Keratinocyte (primary cell): ENCODE measurements at places on chromosomes 2 and 18.
A peak's percentile ranks its signal among the peaks of the same experiment; 100 is the strongest.

DNA sequence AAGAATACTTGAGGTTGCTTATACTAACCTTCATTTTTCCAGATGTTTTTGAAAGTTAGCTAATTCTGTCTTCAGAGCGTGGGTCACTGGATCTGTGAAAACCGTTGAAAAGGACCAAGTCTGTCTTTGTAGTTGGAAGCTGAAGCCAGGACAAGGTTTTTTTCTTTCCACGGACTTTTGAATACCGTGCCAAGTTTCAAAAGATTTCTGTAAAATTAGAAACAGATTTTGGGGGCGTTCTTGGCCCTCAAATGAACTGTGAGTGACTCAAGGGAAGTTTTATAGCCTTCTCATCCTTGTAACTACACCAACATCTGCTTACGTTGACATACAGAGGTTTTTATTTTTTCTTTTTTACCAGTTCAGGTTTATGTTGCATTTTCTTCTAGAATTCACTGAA, at the start of gene FAP:
Gene FAP, minus strand, starts transcription at position 152 of the 400 bp plus-strand sequence. Its CDS starts 118 bp downstream, at position 34.
- no peaks in the 10 kb centered on the region for H3K36me3 ChIP-seq
- H3K4me1 ChIP-seq = peaks cover 45% of the 10 kb centered on the region
- no peaks in the 10 kb centered on the region for H3K27me3 ChIP-seq
- peak within 1 kb of the TSS; percentile 93 for H3K27ac ChIP-seq
- peak within 1 kb of the TSS; percentile 46 for H3K4me3 ChIP-seq

GRCh38 chr2:127841466-127842178, 16.3 kb downstream of the POLR2D start:
- no peaks in the 10 kb centered on the region for H3K4me1 ChIP-seq
- DNase-seq = no peak
- no peak overlapping the region for H3K27ac ChIP-seq
- no peak overlapping the region for H3K4me3 ChIP-seq
- H3K27me3 ChIP-seq = no peaks in the 10 kb centered on the region

DNA sequence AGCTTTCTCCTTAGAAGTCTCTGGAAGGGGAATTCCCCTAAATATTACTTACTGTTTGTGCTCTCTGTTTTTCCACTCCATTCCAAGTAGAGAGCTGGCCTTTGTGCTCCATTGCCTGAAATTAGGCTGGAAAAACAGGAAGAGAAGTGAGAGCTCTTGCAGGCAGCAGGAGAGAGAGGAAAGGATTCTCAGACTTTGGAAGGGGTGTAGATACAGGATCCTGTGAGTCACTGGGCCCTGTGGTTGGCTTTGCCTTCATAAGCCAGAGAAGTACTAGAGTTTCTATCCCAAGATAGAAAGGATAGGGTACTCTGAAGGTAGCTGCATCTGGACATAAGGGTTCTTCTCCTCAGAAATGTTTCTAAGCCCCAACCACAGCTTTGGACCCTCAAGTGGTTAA, 188.9 kb downstream of the CMPK2 start:
- no peak overlapping the region for H3K4me3 ChIP-seq
- DNase-seq = no peak
- H3K36me3 ChIP-seq = no peaks in the 10 kb centered on the region
- H3K4me1 ChIP-seq = no peaks in the 10 kb centered on the region

GRCh38 chr2:232228971-232229894, 149.3 kb upstream of the ALPP start:
- H3K36me3 ChIP-seq = no peaks in the 10 kb centered on the region
- H3K4me3 ChIP-seq = no peak overlapping the region
- no peaks in the 10 kb centered on the region for H3K4me1 ChIP-seq

DNA sequence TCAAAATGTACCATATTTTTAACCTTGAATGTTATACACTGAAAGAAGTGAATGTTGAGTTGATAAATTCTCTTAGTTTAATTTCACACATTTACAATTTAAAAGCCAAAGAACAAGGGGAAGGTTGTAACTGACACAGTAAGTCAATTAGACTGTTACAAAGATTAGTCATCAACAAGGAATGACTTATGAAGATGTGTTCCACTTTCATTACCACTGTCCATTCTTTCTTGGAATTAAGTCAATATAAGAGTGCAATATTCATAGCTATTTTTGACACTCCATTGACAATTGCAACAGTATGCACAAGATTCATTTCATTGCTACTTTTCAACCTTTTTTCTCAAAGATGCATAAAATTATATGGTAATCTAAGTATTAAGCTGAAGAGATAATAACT, 291.3 kb downstream of the RIT2 start:
- no peaks in the 10 kb centered on the region for H3K36me3 ChIP-seq
- no peak overlapping the region for H3K4me3 ChIP-seq
- H3K27me3 ChIP-seq = no peaks in the 10 kb centered on the region
- no peak for DNase-seq
- H3K4me1 ChIP-seq = no peaks in the 10 kb centered on the region

DNA sequence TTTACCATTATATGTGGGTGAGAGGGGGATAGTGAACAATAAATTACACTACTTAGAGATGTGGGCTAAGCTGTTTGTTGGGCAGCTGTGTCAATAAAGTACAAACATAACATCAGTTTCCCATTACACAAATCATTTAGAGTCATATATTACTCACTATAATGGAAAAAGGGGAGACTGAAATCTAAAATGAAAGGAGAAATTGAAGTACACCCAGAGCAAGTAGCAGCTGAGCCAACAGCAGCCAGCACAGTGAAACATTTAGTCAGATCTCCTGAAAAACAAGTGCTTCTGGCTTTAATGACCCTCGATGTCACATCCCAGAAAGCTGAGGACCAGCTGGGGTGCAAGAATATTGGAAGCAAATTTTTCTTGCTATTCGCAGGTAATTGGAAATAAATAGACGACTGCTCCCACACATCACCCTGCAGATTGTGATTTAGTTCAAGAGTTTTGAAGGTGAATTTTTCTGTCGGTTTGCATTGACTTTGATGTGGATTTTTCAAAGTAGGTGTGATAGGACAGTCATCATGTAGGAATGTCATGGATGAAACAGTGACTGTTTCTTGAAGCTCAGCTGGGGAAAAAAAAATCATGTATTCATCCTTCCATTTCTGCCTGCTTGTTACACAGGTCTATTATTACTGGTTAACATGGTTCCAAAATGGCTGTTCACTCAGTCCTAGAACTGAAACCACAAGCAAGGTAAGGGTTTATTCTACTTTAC, 1607.3 kb upstream of the CELF4 start:
- no peaks in the 10 kb centered on the region for H3K36me3 ChIP-seq
- no peaks in the 10 kb centered on the region for H3K27me3 ChIP-seq
- no peak overlapping the region for H3K27ac ChIP-seq
- no peak overlapping the region for H3K4me3 ChIP-seq

- peaks cover 23% of the 10 kb centered on the region for H3K4me1 ChIP-seq
- H3K36me3 ChIP-seq = no peaks in the 10 kb centered on the region
- no peaks in the 10 kb centered on the region for H3K27me3 ChIP-seq
- no peak overlapping the region for H3K27ac ChIP-seq
- DNase-seq = no peak
Observed at GRCh38 chr2:207289295-207290018, 123.7 kb upstream of the KLF7 start.

DNA sequence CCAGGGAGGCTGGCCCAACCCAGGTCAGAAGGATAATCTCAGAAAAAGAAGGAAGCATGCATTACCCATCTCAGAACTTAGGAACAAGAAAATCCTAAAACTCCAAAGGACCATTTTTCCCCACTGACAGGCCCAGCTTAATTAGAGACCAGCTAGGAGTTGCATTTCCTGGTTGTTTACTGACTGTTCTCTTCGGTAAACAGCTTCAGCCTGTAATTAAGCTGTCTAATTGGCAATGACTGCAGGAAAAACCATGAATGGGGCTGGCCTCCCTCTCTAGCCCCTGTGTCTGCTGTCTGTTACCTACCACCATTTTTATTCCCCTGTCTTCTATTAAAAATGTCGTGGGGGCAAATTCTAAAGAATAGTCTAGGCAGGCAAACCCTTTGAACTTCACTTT, 146.5 kb downstream of the AGAP1 start:
- peaks cover 8% of the 10 kb centered on the region for H3K4me1 ChIP-seq
- no peak overlapping the region for H3K4me3 ChIP-seq
- no peaks in the 10 kb centered on the region for H3K27me3 ChIP-seq
- DNase-seq = no peak
- H3K27ac ChIP-seq = no peak overlapping the region

- no peak overlapping the region for H3K27ac ChIP-seq
- no peaks in the 10 kb centered on the region for H3K27me3 ChIP-seq
- no peak for DNase-seq
- H3K4me1 ChIP-seq = no peaks in the 10 kb centered on the region
- H3K4me3 ChIP-seq = no peak overlapping the region
Observed at GRCh38 chr18:49762191-49763077, 50.9 kb downstream of the ACAA2 start.

DNA sequence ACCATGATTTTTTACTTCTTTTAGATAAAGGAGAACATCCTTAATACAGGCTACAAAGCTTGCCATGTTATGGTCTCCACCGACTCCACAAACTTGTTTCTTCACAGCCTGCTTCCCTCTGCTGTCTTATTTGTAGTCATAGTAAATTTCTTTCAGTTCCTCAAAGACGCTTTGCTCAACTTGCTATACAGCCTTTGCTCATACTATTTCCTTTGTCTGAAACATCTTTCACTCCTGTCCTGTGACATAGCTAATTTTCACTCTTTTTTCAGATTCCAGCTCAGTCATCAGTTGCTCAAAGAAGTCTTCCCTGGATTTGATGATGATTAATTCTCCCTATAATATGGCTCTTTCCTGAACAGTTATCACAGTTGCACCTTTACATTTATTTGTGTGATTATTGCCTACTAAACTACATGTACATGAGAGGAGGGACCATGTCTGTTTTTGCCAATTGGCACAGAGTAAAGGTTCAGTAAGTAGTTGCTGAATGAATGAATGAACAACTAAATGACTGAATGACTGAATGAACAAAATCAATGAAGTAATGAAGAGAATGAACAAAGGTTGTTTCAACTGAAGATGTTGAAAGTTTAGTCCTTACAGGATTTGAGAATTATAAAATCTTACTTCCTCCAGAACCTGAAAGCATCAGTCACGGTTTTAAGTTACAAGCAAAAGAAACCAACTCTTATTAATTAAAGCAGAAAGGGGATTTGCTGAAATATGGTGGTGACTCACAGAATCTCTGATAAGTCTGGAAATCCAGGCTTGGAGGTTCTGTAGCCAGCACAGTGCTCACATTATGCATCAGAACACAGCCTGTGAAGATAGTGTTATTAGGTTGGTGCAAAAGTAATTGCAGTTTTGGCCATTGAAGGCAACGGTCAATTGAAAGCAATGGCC, 186.4 kb upstream of the FAM98A start:
- no peaks in the 10 kb centered on the region for H3K36me3 ChIP-seq
- H3K27me3 ChIP-seq = no peaks in the 10 kb centered on the region
- no peak for DNase-seq
- no peak overlapping the region for H3K4me3 ChIP-seq
- no peaks in the 10 kb centered on the region for H3K4me1 ChIP-seq

DNA sequence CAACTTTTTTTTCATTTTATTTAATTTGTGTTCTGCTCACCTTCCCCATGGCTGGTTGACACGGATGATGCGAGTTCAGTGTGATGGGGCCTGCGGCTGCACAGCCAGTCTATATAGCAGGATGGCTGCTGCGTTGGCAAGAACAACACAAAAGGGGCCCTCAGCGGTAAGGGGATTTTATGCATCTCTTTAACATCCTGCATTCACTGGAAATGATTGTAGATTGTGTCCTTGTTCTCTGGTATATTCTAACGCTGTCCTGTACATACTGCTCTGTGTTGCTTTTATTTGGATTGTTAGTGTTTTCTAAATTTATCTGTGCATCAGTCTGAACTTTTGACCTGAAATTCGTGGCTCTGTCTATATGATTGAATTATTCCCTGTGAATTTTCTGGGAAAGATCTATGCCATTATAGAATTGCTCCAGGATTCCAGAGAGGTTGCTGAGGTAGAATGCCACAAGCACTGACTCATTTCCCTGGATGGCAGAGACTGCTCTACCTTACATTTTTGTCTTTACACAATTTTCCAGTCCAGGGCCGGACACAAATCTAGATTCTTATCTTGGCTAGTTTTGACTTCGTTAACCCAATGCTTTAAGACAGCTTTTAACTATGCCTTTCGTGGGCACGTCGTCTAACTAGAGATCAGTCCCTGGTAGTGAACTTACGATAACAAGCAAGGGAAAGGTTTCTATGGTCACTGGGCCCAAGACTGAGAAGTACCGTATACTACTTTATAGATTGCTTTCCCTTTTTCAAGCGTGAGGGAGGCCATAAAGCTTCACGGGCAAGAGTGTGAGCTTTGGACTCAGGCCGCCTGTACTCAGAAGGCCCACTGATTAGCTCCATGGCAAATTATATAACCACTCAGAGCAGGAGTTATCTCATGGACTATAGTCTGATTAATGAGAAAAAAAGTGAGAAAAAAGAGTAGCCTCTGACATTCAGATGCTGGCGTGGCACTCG, at the start of gene CRYGC:
Gene CRYGC, minus strand, starts transcription at position 85 of the 968 bp plus-strand sequence. Its CDS starts 36 bp downstream, at position 49.
- peaks cover 8% of the 10 kb centered on the region for H3K4me1 ChIP-seq
- H3K4me3 ChIP-seq = no peak within 1 kb of the TSS
- no peaks in the 10 kb centered on the region for H3K36me3 ChIP-seq
- DNase-seq = no peak

- DNase-seq = peak; percentile 19
- H3K4me3 ChIP-seq = no peak overlapping the region
Observed at GRCh38 chr2:235263205-235264120, 230.4 kb upstream of the AGAP1 start.

- H3K36me3 ChIP-seq = no peaks in the 10 kb centered on the region
- no peak overlapping the region for H3K27ac ChIP-seq
- peaks cover 6% of the 10 kb centered on the region for H3K4me1 ChIP-seq
- no peaks in the 10 kb centered on the region for H3K27me3 ChIP-seq
- peak; percentile 85 for DNase-seq
Observed at GRCh38 chr2:72367530-72368225, 220.0 kb upstream of the CYP26B1 start.

DNA sequence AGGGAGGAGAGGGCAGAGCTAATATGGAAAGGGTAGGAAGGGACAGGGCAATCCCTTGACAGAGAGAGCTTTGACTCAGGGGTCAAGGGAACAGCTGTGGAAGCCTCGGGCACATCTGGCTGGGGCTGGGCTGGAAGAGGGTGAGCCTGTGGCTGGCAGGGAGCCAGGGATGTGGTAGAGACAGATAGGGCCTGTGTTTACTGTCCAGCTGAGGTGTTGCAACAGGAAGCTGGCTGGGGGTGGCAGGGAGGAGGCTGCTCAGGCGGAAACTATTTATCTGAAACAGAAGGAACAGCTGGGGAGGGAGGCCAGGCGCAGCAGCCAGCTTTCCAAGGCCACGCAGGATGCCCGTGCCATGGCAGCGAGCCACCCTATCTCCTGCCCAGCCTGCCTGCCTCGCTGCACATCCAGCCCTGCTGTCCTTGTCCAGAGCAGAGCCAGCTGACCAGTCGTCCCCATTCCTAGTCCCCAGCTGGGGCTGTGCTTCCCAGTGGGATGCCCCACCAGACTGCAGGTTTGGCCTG, 264.7 kb downstream of the CYP26B1 start:
- no peak overlapping the region for H3K27ac ChIP-seq
- DNase-seq = peak; percentile 23
- peaks cover 5% of the 10 kb centered on the region for H3K27me3 ChIP-seq
- H3K4me3 ChIP-seq = no peak overlapping the region

- no peak overlapping the region for H3K27ac ChIP-seq
- no peak for DNase-seq
- peaks cover 21% of the 10 kb centered on the region for H3K4me1 ChIP-seq
- H3K36me3 ChIP-seq = no peaks in the 10 kb centered on the region
- H3K27me3 ChIP-seq = no peaks in the 10 kb centered on the region
Observed at GRCh38 chr2:109601783-109602182, 12.0 kb downstream of the SEPTIN10 start.

GRCh38 chr2:186129767-186130581, 356.1 kb upstream of the ZC3H15 start:
- DNase-seq = no peak
- no peaks in the 10 kb centered on the region for H3K36me3 ChIP-seq
- no peaks in the 10 kb centered on the region for H3K27me3 ChIP-seq
- no peak overlapping the region for H3K4me3 ChIP-seq
